GM12865 (cell line): ENCODE measurements at places on chromosomes 12 and 14.

DNA sequence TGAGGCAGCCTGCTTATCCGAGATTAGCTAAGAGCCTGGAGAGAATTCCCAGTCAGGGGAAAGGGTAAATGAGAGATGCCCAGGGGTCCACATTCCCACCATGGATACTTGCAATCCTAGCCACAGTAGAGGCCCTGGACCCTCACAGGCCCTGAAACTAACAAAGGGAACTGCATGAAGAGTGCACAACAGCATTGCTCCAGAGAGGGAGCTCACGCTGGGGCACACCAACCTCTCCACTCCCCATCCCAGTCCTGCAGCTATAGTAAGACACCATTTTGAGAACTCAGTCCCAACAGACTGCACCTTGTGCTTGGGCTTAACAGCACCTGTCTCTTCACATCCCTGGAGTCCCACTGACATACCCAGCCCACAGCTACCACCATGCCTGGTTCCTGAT is 30.5 kb downstream of the CEP83 start:
- no peak for DNase-seq

- no peak for DNase-seq
Measured at GRCh38 chr12:109594556-109595317, 21.1 kb downstream of the MVK start.

DNA sequence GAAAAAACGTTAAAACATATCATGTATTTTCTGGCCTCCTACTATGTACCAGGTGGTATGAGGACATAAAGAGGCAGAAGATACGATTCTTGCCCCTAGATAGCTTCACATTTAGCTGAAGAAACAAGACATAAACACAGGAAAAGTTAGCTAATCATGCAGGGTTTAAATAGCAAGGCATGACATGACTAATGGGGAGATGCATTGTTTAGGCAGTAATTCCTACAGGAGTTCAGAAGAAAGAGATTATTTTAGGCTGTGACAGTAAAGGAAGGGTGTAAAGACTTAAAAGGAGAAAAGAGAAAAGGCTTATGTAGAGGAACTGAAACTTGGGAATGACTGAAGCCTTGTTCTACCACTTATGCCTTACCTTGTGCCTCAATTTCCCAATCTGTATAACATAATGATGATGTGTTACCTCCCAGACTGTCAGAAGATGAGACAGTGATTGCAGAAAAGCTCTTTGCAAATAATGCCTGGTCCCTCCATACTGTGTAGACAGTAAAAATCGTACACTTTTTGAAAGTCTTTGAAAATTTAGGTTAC is 44.4 kb downstream of the PRKCH start:
- DNase-seq: no peak

GRCh38 chr12:55664826-55665225 is 28.1 kb downstream of the OR10P1 start:
- no peak for DNase-seq

- DNase-seq: no peak
Measured at GRCh38 chr14:50489851-50490250, 42.5 kb downstream of the MAP4K5 start.
